Neural progenitor cell (in vitro differentiated cells): ENCODE measurements at places on chromosomes 13 and 19.

GRCh38 chr13:107865318-107865575, 350.1 kb downstream of the LIG4 start:
- H3K4me1 ChIP-seq, result peaks cover 3% of the 10 kb centered on the region
- peaks cover 51% of the 10 kb centered on the region for H3K27me3 ChIP-seq
- DNase-seq, result no peak
- H3K36me3 ChIP-seq, result no peaks in the 10 kb centered on the region
- peak overlapping the region; percentile 57 for H3K4me3 ChIP-seq
- H3K27ac ChIP-seq, result no peak overlapping the region

GRCh38 chr13:98657506-98658085, 80.7 kb upstream of the STK24 start:
- no peaks in the 10 kb centered on the region for H3K4me1 ChIP-seq
- no peaks in the 10 kb centered on the region for H3K27me3 ChIP-seq
- H3K27ac ChIP-seq, result no peak overlapping the region
- no peak overlapping the region for H3K4me3 ChIP-seq
- no peaks in the 10 kb centered on the region for H3K36me3 ChIP-seq

- peaks cover 10% of the 10 kb centered on the region for H3K4me1 ChIP-seq
- no peak overlapping the region for H3K27ac ChIP-seq
- H3K4me3 ChIP-seq, result no peak overlapping the region
- no peaks in the 10 kb centered on the region for H3K36me3 ChIP-seq
- H3K27me3 ChIP-seq, result no peaks in the 10 kb centered on the region
Measured at GRCh38 chr19:7373862-7374261, 25.1 kb downstream of the ARHGEF18 start.

- no peak overlapping the region for H3K27ac ChIP-seq
- H3K4me1 ChIP-seq, result peaks cover 23% of the 10 kb centered on the region
- no peak for DNase-seq
- H3K36me3 ChIP-seq, result no peaks in the 10 kb centered on the region
Measured at GRCh38 chr13:114089341-114089740, 43.1 kb downstream of the RASA3 start.

- no peak for DNase-seq
- H3K27me3 ChIP-seq, result no peaks in the 10 kb centered on the region
- H3K4me3 ChIP-seq, result no peak overlapping the region
- H3K36me3 ChIP-seq, result no peaks in the 10 kb centered on the region
Measured at GRCh38 chr13:74027161-74027779, 106.9 kb downstream of the KLF12 start.

DNA sequence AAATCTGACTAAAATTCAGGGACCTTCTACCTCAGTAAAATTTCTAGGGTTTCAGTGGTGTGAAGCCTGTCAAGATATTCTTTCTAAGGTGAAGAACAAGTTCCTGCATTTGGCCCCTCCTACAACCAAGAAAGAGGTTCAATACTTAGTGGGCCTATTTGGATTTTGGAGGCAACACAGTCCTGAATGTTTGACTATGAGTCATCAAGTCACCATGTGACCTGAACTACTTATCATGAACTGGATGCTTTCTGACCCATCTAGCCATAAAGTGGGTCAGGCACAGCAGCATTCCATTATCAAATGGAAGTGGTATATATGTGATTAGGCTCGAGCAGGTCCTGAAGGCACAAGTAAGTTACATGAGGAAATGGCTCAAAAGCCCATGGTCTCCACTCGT, 163.0 kb upstream of the IRS2 start:
- H3K27ac ChIP-seq, result no peak overlapping the region
- no peak for DNase-seq
- H3K4me1 ChIP-seq, result no peaks in the 10 kb centered on the region
- no peaks in the 10 kb centered on the region for H3K36me3 ChIP-seq
- no peaks in the 10 kb centered on the region for H3K27me3 ChIP-seq
- H3K4me3 ChIP-seq, result no peak overlapping the region

- no peaks in the 10 kb centered on the region for H3K27me3 ChIP-seq
- no peak for DNase-seq
- no peak overlapping the region for H3K27ac ChIP-seq
- H3K4me1 ChIP-seq, result no peaks in the 10 kb centered on the region
Measured at GRCh38 chr19:33085570-33086128, 4.7 kb downstream of the GPATCH1 start.

GRCh38 chr13:63542770-63543169, 2127.1 kb upstream of the PCDH20 start:
- no peaks in the 10 kb centered on the region for H3K36me3 ChIP-seq
- H3K27me3 ChIP-seq, result no peaks in the 10 kb centered on the region
- no peak for DNase-seq
- H3K4me3 ChIP-seq, result no peak overlapping the region

- H3K27ac ChIP-seq, result no peak overlapping the region
- no peak for DNase-seq
- no peaks in the 10 kb centered on the region for H3K4me1 ChIP-seq
- H3K27me3 ChIP-seq, result no peaks in the 10 kb centered on the region
Measured at GRCh38 chr19:51503896-51504295, 2.3 kb upstream of the SIGLEC12 start.

DNA sequence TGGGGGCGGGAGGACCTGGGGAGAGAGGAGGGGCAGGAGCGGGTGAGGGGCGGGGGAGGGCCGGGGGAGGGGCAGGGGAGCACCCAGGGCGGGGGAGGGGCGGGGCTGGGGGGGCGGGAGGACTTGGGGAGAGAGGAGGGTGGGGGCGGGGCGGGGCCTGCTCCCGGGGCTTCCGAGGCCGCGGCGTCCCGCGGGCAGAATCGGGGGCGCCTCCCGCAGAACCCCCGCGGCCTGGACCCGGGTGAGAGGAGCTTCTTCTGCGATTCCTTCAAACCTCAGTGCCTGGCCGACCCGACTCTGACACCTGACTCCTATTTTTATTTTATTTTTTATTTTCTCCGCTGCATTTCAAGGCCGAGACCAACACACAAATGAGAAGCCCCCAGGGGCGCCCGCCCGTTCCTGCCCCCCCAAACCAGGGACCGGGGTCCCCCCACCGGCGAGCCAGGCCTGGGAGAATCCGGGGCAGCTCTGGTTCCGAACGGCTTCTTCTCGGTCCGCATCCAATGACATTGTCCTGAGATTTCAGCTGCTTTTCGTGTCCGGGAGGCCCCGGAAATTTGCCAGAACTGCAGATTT, 470 bp upstream of the GRTP1 start:
- H3K27ac ChIP-seq, result no peak overlapping the region
- DNase-seq, result no peak
- no peaks in the 10 kb centered on the region for H3K36me3 ChIP-seq
- H3K4me3 ChIP-seq, result peak overlapping the region; percentile 31
- no peaks in the 10 kb centered on the region for H3K27me3 ChIP-seq

- H3K36me3 ChIP-seq, result no peaks in the 10 kb centered on the region
- H3K4me1 ChIP-seq, result no peaks in the 10 kb centered on the region
- no peak overlapping the region for H3K4me3 ChIP-seq
- no peak for DNase-seq
- no peak overlapping the region for H3K27ac ChIP-seq
- H3K27me3 ChIP-seq, result no peaks in the 10 kb centered on the region
Measured at GRCh38 chr13:76148374-76148773, 512.2 kb downstream of the LMO7 start.

GRCh38 chr19:5829567-5830310, 9.8 kb downstream of the FUT6 start:
- DNase-seq, result no peak
- H3K4me1 ChIP-seq, result peaks cover 4% of the 10 kb centered on the region
- no peak overlapping the region for H3K27ac ChIP-seq
- H3K4me3 ChIP-seq, result peak overlapping the region; percentile 56
- peaks cover 7% of the 10 kb centered on the region for H3K27me3 ChIP-seq
- H3K36me3 ChIP-seq, result no peaks in the 10 kb centered on the region

DNA sequence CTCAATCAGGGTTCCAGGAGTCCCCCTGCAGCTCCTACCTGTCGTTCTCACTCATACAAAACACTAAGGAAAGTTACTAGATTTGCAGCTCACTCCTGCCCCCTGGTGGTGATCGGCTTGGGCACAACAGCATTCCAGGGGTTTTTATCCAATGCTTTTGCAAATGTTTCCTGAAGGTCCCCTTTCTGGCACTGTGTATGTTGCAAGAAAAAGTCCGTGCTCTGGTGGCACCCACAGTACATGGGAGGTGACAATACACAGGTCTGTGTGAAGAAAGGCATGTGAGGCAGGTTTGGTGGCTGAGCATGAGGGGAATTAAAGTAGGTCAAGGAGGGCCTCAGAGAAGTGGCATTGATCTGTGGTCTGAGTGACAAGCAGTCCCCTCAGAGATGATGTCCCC, 8.6 kb upstream of the TYK2 start:
- H3K4me3 ChIP-seq, result no peak overlapping the region
- H3K27ac ChIP-seq, result no peak overlapping the region
- no peaks in the 10 kb centered on the region for H3K4me1 ChIP-seq
- H3K36me3 ChIP-seq, result no peaks in the 10 kb centered on the region

- no peak for DNase-seq
- no peaks in the 10 kb centered on the region for H3K36me3 ChIP-seq
- H3K27ac ChIP-seq, result no peak overlapping the region
Measured at GRCh38 chr19:661427-662196, 1.4 kb downstream of the RNF126 start.

DNA sequence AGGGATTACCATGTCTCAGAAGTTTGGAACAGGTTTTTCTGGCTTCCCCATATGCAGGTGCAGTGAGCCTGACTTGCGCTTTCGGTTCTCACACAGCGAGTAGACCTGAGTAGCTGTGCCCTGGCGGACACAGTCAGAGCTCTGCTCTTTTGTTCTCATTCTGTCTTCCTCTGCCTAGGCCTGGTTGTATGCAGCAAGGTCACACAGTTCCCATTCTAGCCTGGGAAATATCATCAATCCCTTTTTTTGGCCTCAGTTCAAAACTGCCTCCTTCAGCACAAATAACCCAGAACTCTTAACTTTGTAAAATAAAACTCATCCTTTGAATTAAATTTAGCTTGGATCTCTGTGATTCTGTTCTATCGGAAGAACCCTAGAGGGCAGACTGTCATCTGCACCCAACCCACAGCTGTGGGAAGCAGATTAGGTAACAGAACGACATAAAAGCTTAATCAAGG, 10.2 kb downstream of the OXGR1 start:
- DNase-seq, result peak; percentile 62
- H3K4me3 ChIP-seq, result peak overlapping the region; percentile 27
- no peak overlapping the region for H3K27ac ChIP-seq
- H3K36me3 ChIP-seq, result no peaks in the 10 kb centered on the region
- H3K27me3 ChIP-seq, result peaks cover 15% of the 10 kb centered on the region

- peaks cover 25% of the 10 kb centered on the region for H3K4me1 ChIP-seq
- no peak for DNase-seq
- no peak overlapping the region for H3K4me3 ChIP-seq
- no peaks in the 10 kb centered on the region for H3K36me3 ChIP-seq
Measured at GRCh38 chr13:22232186-22232585, 561.3 kb downstream of the FGF9 start.

DNA sequence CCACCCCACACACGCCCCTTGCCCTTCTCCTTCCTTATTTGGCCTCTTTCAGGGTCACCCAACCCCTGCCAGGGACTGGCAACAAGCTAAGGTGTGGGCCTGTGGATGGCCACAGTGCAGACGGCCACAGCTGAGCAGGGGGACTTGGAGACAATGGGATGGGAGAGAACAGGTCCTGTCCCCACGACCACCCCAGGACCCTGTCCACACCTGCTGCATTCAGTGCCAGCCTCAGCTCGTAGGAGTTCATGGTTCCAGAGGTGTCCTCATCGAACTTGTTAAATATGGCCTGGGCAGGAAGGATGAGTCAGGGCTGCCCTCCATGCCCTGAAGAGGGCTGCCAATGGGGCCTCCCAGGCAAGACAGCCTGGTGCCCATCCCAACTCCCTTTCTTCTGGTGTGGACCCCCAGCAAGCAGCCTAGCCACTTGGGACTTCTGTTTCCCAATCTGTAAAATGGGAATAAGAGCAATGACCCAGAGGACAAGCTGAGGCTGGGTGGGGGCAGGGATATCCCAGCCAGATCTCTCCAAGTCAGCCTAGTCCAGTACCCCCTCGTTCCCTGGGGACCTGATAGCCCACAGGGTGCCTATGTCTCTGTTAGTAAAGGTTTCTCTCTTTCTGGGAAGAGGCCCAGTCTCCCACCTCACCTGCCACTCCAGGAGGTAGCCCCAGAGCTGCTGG, 10.6 kb downstream of the CAPN12 start:
- no peak overlapping the region for H3K27ac ChIP-seq
- H3K36me3 ChIP-seq, result no peaks in the 10 kb centered on the region
- H3K27me3 ChIP-seq, result peaks cover 22% of the 10 kb centered on the region
- H3K4me3 ChIP-seq, result no peak overlapping the region

- H3K4me1 ChIP-seq, result no peaks in the 10 kb centered on the region
- no peaks in the 10 kb centered on the region for H3K27me3 ChIP-seq
- no peak overlapping the region for H3K4me3 ChIP-seq
- no peaks in the 10 kb centered on the region for H3K36me3 ChIP-seq
- H3K27ac ChIP-seq, result no peak overlapping the region
Measured at GRCh38 chr19:46840498-46840942, 10.1 kb downstream of the AP2S1 start.

GRCh38 chr13:114058051-114058867, 74.2 kb downstream of the RASA3 start:
- no peak overlapping the region for H3K4me3 ChIP-seq
- no peaks in the 10 kb centered on the region for H3K36me3 ChIP-seq
- H3K27me3 ChIP-seq, result no peaks in the 10 kb centered on the region
- H3K4me1 ChIP-seq, result peaks cover 10% of the 10 kb centered on the region

GRCh38 chr13:81929988-81930387, 1589.1 kb upstream of the SPRY2 start:
- no peak overlapping the region for H3K4me3 ChIP-seq
- H3K27ac ChIP-seq, result no peak overlapping the region
- H3K36me3 ChIP-seq, result no peaks in the 10 kb centered on the region
- H3K27me3 ChIP-seq, result no peaks in the 10 kb centered on the region

GRCh38 chr13:53200498-53201453, 172.2 kb downstream of the OLFM4 start:
- peak overlapping the region; percentile 36 for H3K4me3 ChIP-seq
- H3K27me3 ChIP-seq, result peaks cover 77% of the 10 kb centered on the region
- DNase-seq, result peak; percentile 96
- H3K4me1 ChIP-seq, result peaks cover 10% of the 10 kb centered on the region
- H3K36me3 ChIP-seq, result no peaks in the 10 kb centered on the region

DNA sequence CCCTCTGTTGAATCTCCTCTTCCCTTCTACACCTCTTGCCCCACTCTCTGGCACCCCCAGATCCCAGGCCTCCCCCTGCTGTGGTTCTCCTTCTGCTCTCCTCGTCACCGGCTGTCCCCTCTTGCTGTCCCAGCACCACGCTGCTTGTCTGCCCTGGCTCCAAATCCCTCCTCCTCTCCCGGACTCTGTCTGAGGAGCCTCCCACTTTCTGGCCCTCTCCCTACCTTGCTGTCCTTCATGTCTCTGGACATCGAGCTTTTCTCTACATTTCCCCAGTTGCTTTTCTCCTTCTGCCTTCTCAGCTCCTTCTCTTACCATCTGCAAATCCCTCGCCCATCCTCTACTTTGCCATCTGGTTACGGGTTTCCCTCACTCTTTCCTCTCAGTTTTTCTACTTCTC, 1.2 kb downstream of the ZNF347 start:
- peak overlapping the region; percentile 81 for H3K4me3 ChIP-seq
- H3K4me1 ChIP-seq, result no peaks in the 10 kb centered on the region
- peak; percentile 61 for DNase-seq
- H3K27me3 ChIP-seq, result peaks cover 9% of the 10 kb centered on the region
- no peak overlapping the region for H3K27ac ChIP-seq
